Stimulated activated CD8-positive, alpha-beta memory T cell treated with anti-CD3 and anti-CD28 coated beads, Interleukin-15, amount 100 ng/mL, for 48 hours (primary cell): ENCODE measurements at places on chromosomes 7 and 10.

DNA sequence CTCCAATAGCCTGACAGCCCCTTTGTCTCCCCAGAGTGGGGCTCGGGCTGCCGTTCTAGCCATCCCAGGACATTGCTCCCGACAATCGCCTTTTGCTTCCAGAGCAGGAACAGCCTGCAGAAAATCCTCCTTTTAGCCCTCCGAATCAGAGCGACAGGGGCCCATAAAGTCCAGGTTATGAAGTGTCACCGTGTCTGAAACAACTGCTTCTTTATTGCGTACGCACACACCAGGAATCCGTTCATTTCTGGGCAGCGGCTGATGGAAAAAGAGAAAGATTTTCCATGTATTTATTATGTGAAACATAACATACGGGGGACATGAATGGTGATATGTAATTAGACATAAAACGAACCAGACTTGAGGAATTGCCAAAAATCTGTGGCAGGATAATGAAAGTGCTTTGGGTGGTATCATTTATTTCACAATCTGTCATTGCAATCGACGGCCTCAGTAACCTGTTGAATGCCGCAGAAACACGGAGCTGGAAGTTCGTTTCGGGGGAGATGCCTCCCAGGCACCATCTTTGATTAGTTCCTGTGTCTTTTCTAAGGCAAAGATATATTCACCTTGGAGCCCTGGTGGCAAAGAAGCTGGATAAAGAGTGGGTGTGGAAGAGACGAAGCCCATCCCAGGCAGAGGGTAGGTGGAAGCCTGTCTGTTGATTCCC lies 48.1 kb downstream of the FAM241B start:
- no peak for DNase-seq

GRCh38 chr10:70740406-70741288 lies 44.5 kb downstream of the TBATA start:
- DNase-seq: no peak

DNA sequence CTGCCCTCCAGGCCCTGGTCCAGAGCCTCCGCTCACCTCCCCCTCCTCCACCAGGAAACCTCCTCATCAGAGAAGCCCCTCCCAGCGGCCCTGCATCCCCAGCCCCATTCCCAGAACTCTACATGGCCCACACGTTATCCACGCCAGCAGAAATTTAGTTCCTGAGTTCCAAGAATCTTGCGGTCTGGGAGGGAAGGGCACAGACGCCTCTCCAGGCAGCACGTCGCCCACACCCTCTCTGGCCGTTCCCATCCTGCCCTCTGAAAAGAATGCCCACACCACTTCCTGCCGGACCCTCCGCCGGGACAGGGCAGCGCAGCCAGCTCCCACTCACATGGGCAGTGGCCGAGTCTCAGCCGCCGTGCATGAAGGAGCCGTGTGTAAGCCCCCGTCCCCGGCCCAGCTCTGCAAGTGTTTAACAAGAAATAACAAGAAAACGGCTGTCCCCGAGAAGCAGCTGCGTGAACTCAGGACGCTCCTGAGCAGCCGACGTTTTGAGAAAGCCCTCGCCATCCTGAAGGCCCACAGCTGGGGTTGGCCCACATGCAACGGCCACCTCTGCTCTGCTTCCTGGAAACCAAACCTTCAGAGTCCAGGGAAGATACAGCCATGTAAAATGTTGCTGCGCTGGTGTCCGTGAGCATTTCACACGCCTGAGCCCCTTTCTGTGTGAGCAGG lies 17.4 kb downstream of the ADGRA1 start:
- no peak for DNase-seq

- DNase-seq: no peak
Measured at GRCh38 chr7:84462259-84462658, 267.7 kb upstream of the SEMA3A start.

DNA sequence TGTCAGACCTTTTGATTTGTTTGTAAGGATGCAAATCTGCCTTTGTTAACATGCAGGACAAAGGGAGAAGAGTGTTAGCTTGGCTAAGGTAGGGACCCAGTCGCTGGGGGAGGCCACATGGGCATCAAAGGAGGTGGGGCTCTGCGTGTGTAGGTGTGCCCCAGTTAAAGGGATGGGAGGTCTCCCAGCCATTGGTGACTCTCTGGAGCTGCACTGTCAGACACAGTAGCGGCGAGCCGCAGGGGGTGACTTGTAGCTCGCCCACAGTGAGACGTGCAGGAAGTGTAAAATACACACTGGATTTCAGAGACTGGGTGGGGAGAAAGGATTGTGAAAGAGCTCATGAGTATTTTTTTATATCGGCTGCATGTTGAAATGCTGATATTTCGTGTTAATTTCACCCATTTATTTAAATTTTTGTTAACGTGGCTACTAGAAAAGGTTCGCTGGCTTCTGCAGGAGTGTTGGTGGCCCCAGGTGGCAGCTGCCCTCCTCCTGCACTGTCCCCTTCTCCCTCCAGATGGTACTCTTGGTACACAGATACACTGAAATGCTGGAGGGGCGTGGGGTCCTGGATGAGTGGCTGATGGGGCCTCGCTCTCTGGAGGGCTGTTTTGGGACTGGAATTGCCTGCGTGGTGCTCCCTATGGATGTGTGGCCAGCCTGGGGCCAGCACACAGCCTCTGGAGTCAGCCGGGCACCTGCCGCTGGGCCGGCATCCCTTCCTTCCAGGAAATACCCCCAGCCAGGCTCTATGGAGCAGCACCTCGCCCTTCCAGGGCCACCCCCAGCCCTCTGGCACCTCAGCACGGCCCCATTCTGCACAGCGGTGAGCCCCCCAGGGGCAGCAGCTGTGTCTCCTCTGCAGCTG lies 59.2 kb downstream of the LHPP start:
- DNase-seq: no peak

DNA sequence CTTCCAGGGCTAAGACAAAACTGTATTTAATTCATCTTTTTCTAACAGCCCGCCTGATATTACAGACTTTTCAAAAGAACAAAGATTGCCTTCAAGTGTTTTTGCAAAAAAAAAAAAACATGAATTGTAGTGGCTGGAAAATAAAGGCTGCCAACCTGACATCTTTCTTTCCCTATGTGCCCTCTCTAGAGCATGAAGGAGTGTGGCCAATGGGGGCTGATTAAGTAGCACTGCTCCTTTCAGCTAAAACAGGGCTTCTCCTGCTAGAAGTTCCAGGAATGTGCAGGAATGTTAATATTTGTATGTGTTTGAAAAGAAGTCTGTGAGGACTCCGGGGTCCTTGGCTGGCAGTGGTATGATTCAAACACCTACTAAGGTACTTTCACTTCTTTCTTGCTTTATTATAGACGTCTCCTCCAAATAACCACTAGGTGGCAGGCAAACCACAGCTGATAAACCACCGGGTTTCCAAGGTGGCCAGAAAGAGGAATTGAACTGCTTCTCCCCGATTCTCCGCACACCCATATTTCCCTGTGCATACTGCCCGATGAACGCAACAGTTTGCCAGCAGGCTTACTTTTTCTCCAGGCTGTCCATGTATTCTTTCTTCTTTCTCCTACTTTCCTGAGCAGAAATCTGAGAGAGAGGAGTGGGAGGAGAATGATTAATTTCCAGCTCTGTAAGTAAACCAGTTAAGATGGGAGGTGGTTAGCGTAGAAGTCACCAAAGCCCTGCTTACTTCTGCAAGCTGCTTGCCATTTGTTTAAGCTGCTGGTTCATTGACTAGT lies 56.8 kb upstream of the DGKI start:
- no peak for DNase-seq

DNA sequence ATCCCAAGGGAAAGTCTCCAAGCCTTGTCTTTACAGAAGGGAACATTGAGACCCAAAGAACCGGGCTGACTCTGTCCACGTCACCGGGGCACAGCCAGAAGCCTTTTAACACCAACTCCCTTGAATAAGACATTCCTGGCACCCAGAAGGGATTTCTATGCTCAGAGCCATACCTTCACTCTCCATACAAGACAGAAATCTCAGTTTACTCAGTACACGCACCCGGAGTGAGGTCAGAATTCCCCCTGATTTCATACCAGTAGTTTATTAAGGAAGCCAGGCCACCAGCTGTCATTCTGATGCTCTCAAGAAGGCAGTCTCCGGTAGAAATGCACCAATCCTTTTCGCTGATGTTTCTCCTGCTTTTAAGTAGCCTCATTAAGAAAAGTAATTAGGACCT lies 134.2 kb upstream of the KCNMA1 start:
- DNase-seq: no peak

DNA sequence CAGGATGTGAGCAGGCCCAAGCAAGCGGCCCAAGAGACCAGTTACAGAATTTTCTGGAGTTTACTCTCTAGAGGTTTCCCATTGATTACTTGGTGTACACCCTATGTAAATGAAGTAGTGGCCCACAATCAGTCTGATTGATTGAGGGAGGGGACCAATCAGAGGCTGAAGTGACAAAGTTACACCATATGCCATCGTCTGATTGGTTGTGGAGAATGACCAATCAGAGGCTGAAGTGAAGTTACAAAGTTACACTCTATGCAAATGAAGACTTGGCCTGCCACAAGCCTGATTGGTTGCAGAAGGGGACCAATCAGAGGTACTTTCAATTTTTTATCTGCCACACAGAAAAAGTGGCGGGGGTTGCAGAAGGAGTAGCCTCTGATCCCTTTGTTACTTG lies 83.7 kb downstream of the KIF20B start:
- DNase-seq: no peak

DNA sequence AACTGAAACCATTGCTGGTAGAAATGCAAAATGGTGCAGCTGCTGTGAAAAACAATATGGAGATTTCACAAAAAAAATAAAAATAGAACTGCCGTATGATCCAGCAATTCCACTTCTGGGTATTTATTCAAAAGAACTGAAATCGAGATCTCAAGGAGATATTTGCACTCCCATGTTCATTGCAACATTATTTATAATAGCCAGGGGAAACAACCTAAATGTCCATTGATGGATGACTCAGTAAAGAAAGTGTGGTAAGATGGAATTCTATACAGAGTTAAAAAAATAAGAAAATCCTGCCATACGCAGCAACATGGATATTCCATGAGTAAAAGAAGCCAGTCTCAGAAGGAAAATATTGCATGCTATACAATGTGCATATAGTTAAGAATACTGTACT lies 290.6 kb upstream of the GHITM start:
- DNase-seq: no peak

DNA sequence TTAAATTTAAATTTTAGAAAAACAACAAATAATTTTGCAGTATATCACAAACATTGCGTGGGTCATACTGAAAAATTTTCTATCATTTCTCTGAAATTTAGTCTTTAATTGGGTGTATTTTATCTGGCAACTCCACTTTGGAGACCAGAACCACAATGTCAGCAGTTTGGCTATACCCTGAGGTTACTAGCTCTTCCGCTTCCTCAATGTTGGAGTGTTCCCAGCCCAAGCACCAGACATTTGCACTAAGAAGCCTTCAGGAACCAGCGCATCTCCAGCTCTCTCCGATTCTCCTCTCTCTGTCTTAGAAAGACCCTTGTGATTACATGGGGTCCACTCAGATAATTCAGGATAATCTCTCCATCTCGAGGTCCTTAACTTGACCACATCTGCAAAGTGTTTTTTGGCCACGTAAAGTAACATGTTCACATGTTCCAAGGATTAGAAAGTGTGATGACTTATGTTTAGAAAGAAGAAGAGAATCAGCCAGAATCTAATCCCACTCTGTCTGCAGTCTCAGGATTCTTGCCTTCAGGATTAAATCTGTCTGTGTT lies 43.1 kb upstream of the ADRB1 start:
- no peak for DNase-seq

- DNase-seq: no peak
Measured at GRCh38 chr10:4001811-4002210, 216.8 kb upstream of the KLF6 start.

DNA sequence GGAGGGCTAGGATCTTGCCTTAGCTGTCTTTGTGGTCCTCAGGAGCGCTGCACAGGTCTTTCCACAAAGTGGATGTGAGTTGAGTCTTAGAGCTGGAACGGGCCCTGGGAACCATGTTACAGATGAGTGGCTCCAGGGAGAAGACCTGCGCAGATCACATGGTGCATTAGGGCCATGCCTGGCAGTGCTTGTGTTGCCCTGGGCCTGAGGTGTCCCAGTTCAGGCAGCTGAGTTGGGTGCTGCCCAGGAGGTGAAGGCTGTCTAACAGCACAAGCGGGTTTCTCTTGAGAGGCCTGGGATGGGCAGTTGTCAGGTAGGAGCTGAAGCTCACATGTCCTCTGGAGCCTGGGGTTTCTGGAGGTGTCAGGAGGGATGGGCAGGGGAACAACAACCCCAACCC lies 33.7 kb upstream of the ANKRD2 start:
- DNase-seq: no peak

DNA sequence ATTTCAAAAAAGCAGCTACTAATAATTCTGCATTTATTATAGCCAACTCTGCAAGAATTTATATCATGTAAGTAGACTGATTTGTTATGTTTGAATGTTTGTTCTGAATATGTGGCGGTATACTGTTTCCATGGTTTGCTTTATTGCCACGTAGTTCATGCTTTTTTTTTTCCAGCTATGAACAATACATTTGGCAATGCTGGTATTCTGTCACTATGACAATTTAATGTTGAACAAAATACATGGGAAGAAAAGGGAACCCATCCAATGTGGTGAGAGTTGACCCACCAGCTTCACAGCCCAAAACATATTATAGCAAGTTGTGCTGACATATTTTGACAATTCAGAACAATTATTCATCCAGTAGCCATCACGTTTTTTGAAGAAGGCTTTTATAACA lies 145.6 kb downstream of the CCDC71L start:
- no peak for DNase-seq

- DNase-seq: no peak
Measured at GRCh38 chr10:13990946-13991345, 339.8 kb downstream of the FRMD4A start.

DNA sequence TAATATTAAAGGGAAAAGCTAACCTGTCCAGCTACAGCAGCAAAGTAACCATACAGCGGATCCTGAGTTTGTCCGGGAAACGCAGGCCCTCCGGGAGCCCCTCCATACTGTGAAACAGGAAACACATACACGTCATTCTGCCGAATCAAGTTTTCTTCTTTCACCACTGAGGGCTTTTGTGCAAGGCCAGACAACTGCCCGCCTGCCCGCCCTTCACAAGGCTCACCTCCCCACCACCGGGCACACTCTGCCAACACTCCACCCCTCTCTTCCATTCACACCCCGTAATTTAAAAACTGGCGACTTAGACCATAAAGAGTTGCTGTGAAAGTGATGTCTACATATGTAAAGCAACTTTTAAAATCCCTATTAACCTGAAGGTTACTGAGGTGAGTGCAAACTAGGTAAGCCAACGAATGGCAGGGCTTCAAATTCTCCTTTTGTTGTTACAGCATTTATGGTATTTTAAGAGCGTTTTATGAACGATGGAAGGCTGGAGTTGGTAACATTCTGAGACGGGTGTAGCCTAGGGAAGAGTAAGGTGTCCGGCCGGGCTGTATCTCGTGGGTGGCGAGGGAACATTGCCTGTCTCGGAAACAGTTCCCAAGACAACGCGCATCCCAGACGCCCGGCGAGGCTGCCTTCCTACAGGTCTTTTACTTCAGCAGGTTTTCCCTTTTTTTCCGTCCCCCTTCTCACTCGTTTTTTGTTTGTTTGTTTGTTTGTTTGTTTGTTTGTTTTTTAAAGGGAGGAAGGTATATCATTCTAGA lies 817 bp downstream of the SRI start:
- DNase-seq: peak; percentile 12

- no peak for DNase-seq
Measured at GRCh38 chr7:11810043-11810625, 21.9 kb downstream of the THSD7A start.

GRCh38 chr10:11140963-11141362 lies 123.3 kb downstream of the CELF2 start:
- DNase-seq: no peak
